Mesothelial cell of epicardium (in vitro differentiated cells): ENCODE measurements at places on chromosomes 6 and 20.

DNA sequence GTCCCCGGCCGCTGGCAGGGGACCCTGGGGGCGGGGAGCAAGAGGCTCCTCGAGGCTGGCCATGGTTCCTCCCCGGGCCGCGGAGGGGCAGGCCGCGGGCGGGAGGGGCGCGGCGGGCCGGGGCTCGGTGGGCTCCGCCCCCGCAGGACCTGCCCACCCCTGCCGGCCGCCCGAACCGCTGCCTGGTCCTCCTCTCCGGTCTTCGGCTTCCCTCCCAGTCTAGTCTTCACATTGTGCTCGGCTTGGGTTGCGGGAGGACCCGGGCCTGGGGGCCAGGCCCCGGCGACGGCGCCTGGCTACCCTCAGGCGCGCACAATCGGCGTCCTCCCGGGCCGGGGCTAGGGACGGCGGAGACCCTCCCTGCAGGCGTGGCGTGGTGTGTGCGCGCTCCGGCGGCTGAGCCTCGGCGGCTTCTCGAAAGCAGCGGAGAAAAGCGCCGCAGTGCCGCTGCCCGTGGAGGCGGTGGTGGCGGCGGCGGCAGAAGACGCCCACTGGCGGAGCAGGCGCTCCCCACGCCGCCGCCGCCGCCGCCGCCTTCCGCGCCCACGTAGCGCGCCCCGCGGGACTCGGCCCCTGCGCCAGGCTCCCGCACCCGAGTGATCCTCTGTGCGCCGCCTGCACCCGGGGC lies at the start of gene PDE10A:
Gene PDE10A, minus strand, starts transcription at position 493 of the 628 bp plus-strand sequence. Its CDS starts 430 bp downstream, at position 63.
- no peak within 1 kb of the TSS for H3K27ac ChIP-seq
- H3K36me3 ChIP-seq, result no peaks in the 10 kb centered on the region
- peaks cover 74% of the 10 kb centered on the region for H3K27me3 ChIP-seq
- peaks cover 26% of the 10 kb centered on the region for H3K4me1 ChIP-seq
- H3K4me3 ChIP-seq, result peak within 1 kb of the TSS; percentile 78

DNA sequence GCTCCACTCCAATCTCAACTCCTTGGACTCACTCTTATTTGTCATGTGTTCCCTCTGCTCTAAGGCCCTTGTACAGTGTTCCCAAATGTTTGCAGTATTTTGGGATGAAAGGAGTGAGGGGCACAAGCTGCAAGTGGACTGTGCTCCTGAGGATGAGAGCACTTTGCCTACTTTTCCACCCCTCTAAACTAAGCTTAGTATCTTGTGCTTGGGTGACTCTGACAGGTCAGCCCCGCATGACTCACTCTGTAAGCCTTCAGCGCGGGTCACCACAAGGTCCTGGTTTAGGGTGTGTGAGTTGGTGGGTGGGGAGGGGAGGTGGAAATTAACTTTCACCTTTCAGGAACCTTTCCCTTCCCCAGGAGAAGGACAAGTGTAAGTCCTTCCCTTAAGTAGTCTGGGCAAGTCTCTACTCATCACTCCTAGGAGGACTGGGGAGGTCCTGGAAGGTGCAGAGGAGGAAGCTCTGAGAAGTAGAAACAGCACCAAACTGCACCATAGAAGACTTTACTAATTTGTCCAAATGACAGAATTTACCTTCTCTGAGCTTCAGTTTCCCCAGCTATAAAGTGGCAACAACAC lies 68.8 kb upstream of the EPB41L1 start:
- DNase-seq, result no peak
- no peaks in the 10 kb centered on the region for H3K36me3 ChIP-seq
- peak overlapping the region; percentile 83 for H3K27ac ChIP-seq
- peaks cover 8% of the 10 kb centered on the region for H3K27me3 ChIP-seq
- peaks cover 18% of the 10 kb centered on the region for H3K4me1 ChIP-seq

GRCh38 chr6:30625511-30625910 lies 1.2 kb upstream of the ATAT1 start:
- H3K36me3 ChIP-seq, result peaks cover 22% of the 10 kb centered on the region
- no peaks in the 10 kb centered on the region for H3K27me3 ChIP-seq
- peak overlapping the region; percentile 86 for H3K4me3 ChIP-seq
- H3K4me1 ChIP-seq, result peaks cover 17% of the 10 kb centered on the region
- DNase-seq, result no peak
- no peak overlapping the region for H3K27ac ChIP-seq

- no peak overlapping the region for H3K27ac ChIP-seq
- DNase-seq, result no peak
- no peak overlapping the region for H3K4me3 ChIP-seq
Observed at GRCh38 chr6:69489970-69490369, 306.8 kb downstream of the LMBRD1 start.

DNA sequence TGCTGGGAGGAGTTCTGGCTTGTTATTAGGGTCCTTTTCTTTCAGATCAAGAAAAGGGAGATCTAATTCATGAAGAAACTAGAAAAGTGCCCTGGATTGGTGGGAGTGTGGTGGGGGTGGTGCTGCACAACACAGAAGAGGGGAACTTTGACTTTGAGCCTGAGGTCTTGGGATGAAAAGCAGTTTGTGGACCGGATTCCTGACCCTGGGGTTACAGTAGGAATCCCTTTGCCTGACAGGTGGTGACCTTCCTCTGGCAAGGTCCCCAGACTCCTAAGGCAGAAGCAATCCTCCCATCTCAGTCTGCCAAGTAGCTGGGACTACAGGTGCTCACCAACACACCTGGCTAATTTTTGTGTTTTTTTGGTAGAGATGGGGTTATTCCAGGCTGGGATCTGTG lies 45.3 kb upstream of the IER3 start:
- H3K27me3 ChIP-seq, result no peaks in the 10 kb centered on the region
- peaks cover 32% of the 10 kb centered on the region for H3K4me1 ChIP-seq
- no peak overlapping the region for H3K4me3 ChIP-seq
- DNase-seq, result no peak

DNA sequence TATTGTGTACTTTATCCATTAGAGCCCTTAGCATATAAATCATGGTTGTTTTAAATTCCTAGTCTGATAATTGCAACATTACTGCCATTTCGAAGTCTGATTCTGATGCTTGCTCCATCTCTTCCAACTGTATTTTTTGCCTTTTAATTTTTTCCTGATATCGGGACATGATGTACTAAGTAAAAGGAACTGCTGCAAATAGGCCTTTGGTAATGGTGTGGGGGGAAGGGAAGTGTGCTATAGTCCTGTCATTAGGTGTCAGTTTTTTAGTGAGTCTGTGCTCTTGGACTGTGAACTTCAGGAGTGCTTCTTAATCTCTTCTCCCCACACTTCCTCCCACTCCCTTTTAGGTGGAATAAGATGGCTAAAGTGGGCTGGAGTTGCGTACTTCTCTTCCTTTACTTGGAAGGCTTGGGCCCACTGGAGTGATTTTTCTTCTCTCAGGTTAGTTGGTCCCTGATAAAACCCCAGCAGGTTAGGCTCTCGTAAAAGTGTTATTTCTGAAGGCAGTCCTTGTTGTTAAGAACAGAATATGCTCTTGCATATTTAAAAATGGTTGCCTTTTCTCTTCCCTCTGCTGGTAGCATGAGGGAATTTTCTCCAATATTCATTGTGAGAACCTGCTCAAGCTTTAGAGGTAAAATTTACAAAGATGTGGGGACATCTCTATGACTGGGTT lies 18.1 kb downstream of the STXBP5 start:
- peaks cover 6% of the 10 kb centered on the region for H3K4me1 ChIP-seq
- DNase-seq, result no peak
- H3K4me3 ChIP-seq, result no peak overlapping the region
- peaks cover 23% of the 10 kb centered on the region for H3K36me3 ChIP-seq

DNA sequence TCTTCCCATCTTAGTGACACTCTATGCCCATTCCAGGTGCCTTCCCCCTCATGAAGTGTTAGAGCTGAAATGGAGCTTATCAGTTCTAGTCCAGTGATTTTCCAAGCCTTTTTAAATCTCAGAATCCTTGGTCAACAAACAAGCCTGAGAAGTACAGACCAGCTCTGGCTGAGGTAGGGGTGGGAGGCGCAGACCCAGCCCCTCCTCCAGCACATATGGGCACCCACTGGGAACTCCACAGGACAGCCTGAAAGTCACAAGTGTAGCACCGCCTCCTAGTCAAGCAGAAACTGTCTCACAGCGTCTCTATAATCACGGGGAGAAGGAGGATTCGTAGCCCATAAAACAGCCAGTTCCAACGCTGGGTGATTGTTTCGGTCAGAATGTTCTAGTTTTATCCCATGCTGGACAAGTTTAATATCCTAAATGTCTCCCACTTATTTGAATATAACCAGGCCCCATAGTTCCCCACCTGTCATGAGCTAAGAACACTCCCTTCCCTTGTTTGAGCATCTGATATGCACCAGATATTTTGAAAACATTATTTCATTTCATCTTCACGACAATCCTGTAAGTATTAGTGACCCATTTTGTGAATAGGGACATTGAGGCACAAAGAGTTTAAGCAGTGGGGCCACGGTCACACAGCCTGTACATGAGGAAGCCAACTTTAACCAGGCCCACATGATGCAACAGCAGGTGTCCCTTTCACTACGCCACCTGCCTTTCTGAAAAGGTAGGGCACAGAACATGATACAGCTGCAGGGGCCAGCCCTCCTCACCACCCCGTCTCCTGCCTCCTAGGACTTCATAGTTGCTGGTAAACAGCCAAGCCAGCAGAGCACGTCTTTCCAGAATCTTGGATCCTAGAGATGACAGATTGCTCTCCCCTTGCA lies 40.1 kb downstream of the TRAF3IP2 start:
- no peak overlapping the region for H3K4me3 ChIP-seq
- peak overlapping the region; percentile 32 for H3K27ac ChIP-seq
- DNase-seq, result no peak
- H3K4me1 ChIP-seq, result peaks cover 69% of the 10 kb centered on the region
- H3K27me3 ChIP-seq, result no peaks in the 10 kb centered on the region

DNA sequence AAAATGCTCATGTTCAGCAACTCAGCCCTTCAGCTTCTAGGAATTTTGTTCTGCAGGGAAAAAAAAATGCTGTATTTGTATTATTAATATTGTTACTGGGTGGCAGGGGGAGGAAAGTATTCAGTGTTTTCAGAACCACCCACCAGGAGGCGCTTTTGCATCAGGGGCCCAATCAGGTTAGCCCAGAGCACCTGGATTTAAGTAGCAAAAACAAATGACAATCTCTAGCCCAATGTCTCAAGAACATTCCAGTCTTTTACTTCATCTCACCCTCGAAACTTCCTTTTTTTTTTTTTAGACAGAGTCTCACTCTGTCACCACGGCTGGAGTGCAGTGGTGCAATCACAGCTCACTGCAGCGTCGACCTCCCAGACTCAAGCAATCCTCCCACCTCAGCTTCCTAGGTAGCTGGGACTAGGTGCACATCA lies 635 bp upstream of the C20orf203 start:
- no peak overlapping the region for H3K27ac ChIP-seq
- no peaks in the 10 kb centered on the region for H3K27me3 ChIP-seq
- no peak overlapping the region for H3K4me3 ChIP-seq
- peak; percentile 71 for DNase-seq

- no peak for DNase-seq
- H3K4me1 ChIP-seq, result peaks cover 50% of the 10 kb centered on the region
- H3K4me3 ChIP-seq, result peak overlapping the region; percentile 60
Observed at GRCh38 chr6:41502917-41503671, 43.1 kb upstream of the FOXP4 start.

DNA sequence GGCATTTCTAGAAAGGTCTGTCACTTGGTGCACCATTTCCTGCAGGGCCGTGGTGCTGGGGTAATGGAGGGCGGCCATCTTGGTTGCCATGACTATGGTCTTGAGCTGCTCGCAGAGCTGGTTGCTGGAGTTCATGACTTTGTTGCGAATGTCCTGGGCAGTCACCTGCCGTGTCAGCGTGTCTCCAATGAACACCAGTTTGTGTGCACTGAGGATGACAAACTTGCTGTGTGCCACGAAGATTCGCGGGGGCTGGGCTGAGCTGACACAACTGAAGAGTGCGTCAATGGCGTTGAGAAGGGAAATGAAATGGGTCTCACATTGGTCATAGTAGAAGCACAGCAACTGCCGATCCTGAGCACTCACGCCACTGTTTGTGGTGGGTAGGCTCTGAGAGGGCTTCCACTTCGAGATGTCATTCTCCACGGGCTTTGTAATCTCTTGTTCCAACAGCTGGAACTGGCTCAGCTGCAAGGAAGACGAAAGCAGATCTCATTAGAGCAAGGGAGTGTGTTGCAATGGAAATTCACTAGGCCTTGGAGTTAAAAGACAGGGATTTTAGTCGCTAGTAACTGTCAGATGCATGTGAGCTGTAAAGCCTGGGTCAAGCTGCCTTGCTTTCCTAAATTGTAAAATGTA lies 47.1 kb downstream of the NEDD9 start:
- no peaks in the 10 kb centered on the region for H3K27me3 ChIP-seq
- peaks cover 62% of the 10 kb centered on the region for H3K36me3 ChIP-seq
- H3K27ac ChIP-seq, result no peak overlapping the region
- H3K4me3 ChIP-seq, result no peak overlapping the region

GRCh38 chr6:50698546-50698945 lies 14.8 kb upstream of the TFAP2D start:
- no peaks in the 10 kb centered on the region for H3K4me1 ChIP-seq
- H3K27me3 ChIP-seq, result peaks cover 76% of the 10 kb centered on the region
- H3K36me3 ChIP-seq, result no peaks in the 10 kb centered on the region
- DNase-seq, result no peak
- no peak overlapping the region for H3K4me3 ChIP-seq

- H3K27ac ChIP-seq, result peak within 1 kb of the TSS; percentile 51
- H3K36me3 ChIP-seq, result no peaks in the 10 kb centered on the region
- H3K4me3 ChIP-seq, result peak within 1 kb of the TSS; percentile 68
- peaks cover 35% of the 10 kb centered on the region for H3K4me1 ChIP-seq
Observed at GRCh38 chr6:135180542-135181332, at the start of gene MYB. MYB (plus strand) TSS chr6:135181308; CDS start chr6:135181514, 206 bp downstream.

DNA sequence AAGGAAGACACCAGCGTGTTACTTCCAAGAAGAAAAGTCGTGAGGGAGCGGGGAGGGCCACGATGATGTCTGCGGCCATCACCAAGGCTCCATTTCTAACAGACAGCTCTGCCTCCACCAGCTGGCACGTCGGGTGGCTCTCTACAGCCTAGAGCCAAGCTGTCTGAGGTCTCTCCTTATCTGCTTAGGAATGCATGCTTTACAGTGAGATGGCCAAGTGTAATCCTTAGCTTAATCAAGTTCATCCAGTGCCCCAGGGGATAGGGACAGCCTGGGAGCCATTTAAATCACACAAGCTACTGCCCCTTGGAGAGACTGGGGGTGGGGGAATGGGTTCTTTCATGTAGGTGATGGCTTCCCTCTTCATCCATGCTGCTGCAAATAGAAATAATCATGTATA lies 213.8 kb upstream of the CST7 start:
- peaks cover 20% of the 10 kb centered on the region for H3K4me1 ChIP-seq
- no peaks in the 10 kb centered on the region for H3K27me3 ChIP-seq
- no peak overlapping the region for H3K4me3 ChIP-seq
- H3K27ac ChIP-seq, result peak overlapping the region; percentile 54

DNA sequence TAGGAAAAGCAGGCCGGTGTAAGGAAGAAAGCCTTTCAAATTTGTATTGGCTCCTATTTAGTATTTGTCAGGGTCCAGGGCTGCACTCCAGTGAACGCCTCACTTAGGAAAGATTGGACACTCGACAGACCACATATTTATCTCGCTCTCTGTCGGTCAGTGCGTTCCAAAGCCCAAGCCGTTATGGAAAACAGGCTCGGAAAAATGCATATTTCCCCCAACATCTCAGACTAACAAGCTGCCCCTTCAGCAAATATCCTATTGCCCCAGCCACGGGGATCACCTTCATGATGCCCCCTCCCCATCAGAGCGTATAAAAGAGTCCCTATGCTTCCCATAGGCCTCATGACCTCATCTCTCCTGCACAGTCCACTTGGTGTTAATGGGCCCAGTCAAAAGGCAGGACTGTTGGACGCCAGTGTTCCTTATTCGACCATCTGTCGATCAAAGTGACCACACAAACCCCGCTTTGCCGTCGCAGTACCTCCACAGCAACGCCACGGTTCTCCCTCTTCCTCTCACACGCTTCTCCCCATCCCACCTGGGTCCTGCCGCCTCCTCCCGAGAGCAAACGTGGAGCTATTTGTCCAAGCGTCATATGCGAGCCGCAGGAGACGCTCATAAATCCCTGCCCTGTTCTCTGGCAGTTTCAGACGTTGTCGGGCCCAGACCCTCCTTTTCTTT lies 63.3 kb downstream of the NPEPL1 start:
- no peaks in the 10 kb centered on the region for H3K36me3 ChIP-seq
- peaks cover 62% of the 10 kb centered on the region for H3K27me3 ChIP-seq
- DNase-seq, result no peak
